ENCODE measurements at places on chromosomes 2 and 18.
A peak's percentile ranks its signal among the peaks of the same experiment; 100 is the strongest.

- peak; percentile 13 for DNase-seq
Observed at GRCh38 chr2:120880381-120880780, 144.7 kb downstream of the GLI2 start.

GRCh38 chr2:60954139-60954538, 63.4 kb upstream of the PEX13 start:
- DNase-seq = no peak

DNA sequence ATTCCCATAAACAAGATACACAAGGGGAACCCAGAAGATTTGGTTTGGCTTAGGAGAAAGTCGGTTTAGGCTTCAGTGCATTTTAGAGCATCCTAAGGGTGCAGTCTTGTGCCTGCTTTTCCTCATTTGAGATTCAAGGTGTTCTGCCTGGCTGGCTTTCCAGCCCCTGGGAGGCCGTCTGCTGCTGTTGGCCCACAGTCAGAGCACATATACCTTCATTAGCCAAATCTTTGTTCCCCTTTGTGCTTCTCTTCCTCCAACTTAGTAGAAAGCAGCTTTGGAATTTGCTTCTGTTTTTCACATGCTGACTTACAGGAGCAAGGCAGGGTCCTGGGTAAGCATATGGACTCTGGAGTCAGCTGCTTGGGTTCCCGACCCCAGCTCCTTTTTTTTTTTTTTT, 477.1 kb upstream of the TCF4 start:
- no peak for DNase-seq

DNA sequence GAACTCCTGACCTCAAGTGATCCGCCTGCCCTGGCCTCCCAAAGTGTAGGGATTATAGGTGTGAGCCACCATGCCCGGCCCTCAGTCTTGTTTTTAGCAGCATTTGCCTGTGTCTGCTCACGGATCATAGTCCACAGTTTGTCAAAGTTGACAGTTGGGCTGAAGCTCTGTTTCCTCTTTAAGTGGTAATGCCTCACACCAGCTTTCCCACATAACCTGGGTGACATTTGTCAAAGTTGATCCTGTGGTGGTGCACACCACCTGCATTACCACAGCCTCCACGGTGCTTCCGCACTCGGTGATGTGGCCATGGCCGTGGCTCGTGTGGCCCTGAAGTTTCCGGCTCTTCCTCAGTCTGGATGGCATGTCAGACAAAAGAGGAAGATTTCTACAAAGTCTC, 27.1 kb downstream of the RAB31 start:
- DNase-seq = no peak

- no peak for DNase-seq
Observed at GRCh38 chr2:20611077-20611843, 39.6 kb downstream of the HS1BP3 start.

Measured in DMS79 (cell line).